ENCODE measurements at places on chromosomes 16 and 17. TPM values are rescaled to one million over a fixed set of nuclear protein-coding genes. Genes with fewer than 3 reads are reported as not detected.

The CES3 gene
- total RNA-seq, result 0.77 TPM

The ORC6 gene
- 8.7 TPM for total RNA-seq

The PYY gene
- total RNA-seq, result not detected

The RNF166 gene
- 15.6 TPM for total RNA-seq

The TMC8 gene
- total RNA-seq, result 4.8 TPM

The RAP1GAP2 gene
- total RNA-seq, result 13.5 TPM

The CACNG3 gene
- total RNA-seq, result 4.6 TPM

The P2RX5 gene
- total RNA-seq, result 3.0 TPM

The HOXB1 gene
- total RNA-seq, result not detected

The VPS35 gene
- 173 TPM for total RNA-seq

The SMIM36 gene
- total RNA-seq, result 3.7 TPM

The MYH8 gene
- total RNA-seq, result 63.4 TPM

The RCVRN gene
- 165 TPM for total RNA-seq

The HSPB9 gene
- not detected for total RNA-seq

The METRN gene
- 41.1 TPM for total RNA-seq

The MSLN gene
- 19.4 TPM for total RNA-seq

The CD300C gene
- not detected for total RNA-seq
